ENCODE measurements at places on chromosomes 7 and 10.

- no peak for DNase-seq
These were observed 30.6 kb downstream of the PODXL start for GRCh38 chr7:131525820-131526219.

- DNase-seq = no peak
These were observed 18.5 kb downstream of the ARMC10 start for GRCh38 chr7:103093429-103093828.

- DNase-seq = peak; percentile 85
These were observed 18.8 kb downstream of the WNT8B start for GRCh38 chr10:100481462-100482081.

GRCh38 chr10:106872176-106872575, 292.3 kb downstream of the SORCS1 start:
- DNase-seq = no peak

- no peak for DNase-seq
These were observed 68.9 kb upstream of the CARD11 start for GRCh38 chr7:3112479-3113134.

DNA sequence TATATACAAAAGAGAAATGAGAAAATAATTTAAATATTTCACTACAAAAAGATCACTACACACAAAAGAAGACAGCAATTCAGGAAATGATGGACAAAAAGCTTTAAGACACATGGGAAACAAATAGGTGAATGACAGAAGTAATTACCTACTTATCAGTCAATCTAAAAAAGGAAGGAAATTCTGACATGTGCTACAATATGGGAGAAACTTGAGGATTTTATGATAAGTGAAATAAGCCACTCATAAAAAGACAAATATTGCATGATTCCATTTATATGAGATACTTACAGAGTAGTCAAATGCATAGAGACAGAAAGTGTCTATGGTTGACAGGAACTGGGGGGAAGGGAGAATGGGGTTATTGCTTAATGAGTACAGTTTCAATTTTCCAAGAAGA, 339.2 kb downstream of the CALN1 start:
- no peak for DNase-seq
